ENCODE measurements at places on chromosomes 7 and 10.
A peak's percentile ranks its signal among the peaks of the same experiment; 100 is the strongest.

- no peak for DNase-seq
Observed at GRCh38 chr7:150361807-150362621, 6.6 kb upstream of the REPIN1 start.

DNA sequence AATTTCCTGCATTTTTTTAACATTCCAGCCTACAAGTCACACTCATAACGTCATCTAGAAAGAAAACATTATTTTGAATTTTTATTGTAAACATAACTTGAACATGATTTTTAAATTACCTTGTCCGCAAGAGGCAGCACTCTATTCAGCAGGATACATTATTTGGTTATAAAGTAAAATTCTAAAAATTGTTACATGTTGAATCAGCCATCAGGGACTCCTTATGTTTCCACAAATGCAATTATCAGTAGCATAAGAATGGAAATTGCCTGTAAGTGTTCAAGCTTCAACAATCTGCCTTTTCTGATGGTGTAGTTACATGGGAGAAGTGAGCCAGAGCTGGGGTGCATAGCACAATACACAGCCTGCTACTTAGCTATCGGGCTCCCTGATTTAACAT is 97.5 kb downstream of the ZNF365 start:
- DNase-seq: no peak

DNA sequence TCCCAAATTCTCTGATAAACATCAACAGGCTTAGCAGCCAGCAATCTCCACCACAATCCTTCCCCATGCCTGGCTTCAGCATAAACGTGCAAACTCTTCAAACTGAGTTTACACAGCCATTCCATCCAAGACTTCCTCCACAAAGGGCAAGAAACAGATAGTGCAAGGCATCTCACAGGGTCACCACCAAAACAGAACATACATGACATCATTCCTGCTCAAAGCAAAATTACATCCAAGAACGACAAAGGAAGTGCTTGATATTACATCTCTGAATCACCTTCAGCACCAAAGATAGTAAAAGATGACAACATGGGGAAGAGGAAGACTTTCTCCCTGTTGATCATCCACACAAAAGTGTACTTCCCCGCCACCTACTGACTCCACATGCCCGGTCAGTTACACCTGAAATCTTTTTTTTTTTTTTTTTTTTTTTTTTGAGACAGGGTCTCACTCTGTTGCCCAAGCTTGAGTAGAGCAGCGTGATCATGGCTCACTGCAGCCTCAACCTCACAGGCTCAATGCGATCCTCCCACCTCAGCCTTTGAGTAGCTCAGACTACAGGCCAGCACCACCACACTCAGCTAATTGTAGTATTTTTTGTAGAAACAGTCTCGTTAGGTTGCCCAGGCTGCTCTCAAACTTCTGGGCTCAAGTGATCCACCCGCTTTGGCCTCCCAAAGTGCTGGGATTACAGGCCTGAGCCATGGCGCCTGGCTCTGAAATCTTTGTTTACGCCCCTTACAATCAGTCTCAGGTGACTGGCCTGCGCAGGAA is 127.5 kb downstream of the PARD3 start:
- no peak for DNase-seq

GRCh38 chr10:11437391-11438142 is 173.9 kb downstream of the USP6NL start:
- DNase-seq: no peak

DNA sequence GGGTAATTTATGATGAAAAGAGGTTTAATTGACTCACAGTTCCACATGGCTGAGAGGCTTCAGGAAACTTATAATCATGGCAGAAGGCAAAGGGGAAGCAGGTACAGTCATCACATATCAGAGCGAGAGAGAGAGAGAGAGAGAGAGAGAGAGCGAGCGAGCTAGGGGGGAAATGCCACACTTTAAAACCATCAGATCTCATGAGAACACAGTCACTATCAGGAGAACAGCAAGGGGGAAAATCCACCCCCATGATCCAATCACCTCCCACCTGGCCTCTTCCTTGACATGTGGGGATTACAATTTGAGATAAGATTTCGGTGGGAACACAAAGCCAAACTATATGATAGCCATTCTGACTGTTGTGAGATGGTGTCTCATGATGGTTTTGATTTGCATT is 576.3 kb downstream of the GFRA1 start:
- no peak for DNase-seq

- no peak for DNase-seq
Observed at GRCh38 chr7:42672339-42672999, 239.4 kb downstream of the C7orf25 start.

DNA sequence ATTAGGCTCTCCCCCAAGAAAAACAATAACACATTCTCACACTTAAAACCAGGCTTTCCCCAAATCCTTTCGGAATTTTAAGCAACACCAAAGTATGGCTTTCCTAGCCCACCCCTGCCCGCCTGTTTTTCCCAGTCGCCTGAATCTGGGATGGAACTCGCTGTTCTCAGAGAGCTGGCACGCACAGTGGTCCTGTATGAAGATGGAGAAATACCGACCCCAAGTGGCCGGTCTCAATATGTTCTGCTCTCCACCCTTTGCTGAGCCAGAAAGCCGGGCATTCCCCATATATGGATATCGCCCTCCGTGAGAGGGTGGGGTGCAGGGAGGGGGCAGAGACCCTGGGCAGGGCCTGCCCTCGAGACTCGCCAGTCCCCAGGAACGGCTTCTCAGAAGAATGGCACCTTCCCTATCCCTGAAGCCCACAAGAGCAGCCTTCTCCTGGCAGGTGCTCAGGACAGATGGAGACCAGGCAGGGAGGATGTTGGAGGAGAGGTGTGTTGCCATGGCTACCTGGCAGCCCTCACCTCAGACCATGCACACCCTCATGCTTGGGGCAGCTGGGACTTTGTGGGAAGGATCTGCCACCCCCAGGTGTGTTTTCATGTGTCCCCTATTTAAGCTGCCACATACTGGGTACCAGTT is 3.4 kb downstream of the TACR2 start:
- no peak for DNase-seq

GRCh38 chr7:52283335-52283734 is 752.1 kb upstream of the POM121L12 start:
- DNase-seq: no peak

- no peak for DNase-seq
Observed at GRCh38 chr10:94042834-94043175, 49.1 kb downstream of the PLCE1 start.

GRCh38 chr10:101310529-101311184 is 43.3 kb upstream of the BTRC start:
- DNase-seq: no peak

- DNase-seq: no peak
Observed at GRCh38 chr7:158699341-158699740, 5.3 kb downstream of the NCAPG2 start.

DNA sequence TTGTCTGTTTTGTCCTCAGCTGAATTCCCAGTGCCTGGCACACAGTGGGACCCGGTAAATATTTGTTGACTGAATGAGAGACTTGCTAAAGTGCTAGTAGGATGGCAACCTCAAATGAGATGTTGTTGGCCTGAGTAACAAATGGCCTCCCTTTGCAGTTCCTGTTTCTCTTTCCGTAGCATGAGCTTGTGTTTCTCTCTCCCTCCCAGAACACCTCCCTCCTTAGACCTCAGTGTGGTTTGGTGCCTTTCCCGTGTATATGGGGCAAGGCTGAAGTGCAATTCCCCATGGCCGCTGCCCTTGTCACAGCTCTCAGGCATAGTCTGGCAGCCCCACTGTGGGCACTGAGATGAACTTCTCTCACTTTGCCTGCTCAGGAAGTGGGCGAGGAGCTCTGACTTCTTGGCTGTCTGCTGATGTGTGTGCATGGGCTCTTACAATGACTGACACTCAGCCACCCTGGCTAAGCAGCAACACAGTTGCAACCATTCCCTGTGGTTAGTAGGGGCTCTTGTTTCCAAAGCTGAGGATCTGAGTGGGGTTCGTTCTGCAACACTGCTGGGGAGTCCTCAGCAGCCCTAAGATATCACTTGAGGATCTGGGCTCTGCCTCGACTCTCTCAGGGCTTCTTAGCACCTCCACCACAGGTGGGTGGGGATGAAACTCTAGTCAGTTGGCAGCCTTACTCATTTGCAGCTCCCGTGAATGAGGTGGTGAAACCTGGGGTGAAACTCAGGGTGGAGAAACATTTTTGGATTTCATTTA is 136.1 kb downstream of the ICA1 start:
- DNase-seq: peak; percentile 65

DNA sequence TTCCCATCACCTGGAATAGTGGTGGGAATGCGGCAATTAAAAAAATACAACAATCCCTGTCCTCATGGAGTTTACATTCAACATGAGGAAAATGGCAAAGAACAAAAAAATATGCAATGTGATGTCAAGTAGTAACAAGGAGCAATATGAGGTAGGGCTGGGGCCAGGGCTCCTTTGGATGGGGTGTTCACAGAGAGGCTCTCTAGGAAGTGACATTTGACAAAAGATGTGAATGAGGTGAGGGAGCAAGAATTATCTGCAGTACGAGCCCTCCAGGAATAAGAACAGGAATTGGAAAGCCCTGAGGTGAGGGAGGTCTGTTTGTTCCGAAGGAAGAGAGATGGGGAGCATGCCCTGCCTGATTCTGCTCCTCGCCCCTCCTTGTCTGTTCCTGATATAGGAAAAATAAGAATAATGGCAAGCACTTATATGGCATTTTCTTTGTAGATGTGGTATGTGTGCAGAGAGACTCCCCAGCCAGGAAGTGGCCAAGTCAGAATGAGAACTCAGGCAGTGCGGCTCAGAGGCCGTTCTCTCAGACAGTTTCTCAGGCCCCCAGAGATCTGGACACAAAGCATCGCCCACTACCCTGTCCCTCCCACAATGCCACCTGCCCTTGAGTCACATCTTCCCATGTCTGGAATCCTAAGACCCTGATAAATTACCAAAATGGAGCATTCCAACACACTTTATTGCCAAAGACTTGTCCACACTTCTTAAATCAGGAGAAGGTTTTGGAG is 105.6 kb downstream of the APBB1IP start:
- no peak for DNase-seq

GRCh38 chr10:29712108-29712507 is 77.3 kb upstream of the SVIL start:
- DNase-seq: no peak

- DNase-seq: no peak
Observed at GRCh38 chr7:156459582-156459981, 181.0 kb upstream of the RNF32 start.

- DNase-seq: no peak
Observed at GRCh38 chr7:123916240-123916724, 8.8 kb upstream of the SPAM1 start.

DNA sequence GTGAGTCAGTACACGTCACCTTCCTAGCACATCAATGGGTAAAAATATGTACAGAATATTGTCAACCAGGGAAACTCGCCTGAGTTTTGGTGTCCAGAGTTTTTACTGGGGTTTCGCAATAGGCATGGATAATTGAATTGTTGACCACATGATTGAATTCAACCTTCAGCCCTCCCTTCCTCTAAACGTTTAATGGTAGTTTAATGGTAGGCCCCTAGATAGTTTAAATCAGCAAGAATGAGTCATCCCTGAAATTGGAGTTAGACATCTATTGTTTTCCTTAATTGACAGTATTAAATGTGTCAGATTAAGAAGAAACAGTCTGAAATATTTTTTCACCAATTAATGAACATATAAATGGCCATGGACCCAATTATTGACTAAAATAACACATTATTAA is 57.8 kb upstream of the CACNA2D1 start:
- no peak for DNase-seq

DNA sequence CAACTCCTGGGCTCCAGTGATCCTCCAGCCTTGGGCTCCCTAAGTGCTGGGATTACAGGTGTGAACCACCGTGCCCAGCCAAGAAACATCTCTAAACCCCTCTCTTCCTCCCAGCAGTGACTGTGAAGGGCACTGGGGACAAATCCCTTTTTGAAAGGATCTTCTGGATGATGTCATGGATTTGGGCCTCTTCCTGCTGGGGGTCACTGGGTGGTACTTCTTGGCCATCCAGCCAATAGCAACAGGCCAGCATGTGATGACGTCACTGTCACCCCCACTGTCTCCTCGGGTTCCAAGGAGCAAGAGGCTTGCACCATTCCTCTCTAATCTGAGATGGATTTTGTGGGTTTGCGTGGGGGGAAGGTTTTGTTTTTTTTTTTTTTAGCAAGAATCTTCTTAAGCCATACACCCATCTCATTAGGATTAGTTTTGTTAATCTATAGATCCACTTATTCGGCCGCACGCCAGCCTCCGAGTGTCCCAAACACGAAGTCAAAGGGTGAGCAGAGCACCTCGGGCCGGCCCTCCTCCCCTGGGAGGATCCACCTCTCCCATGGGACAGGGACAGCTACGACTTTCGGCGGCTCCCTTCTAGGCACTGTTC is 29.4 kb upstream of the TNRC18 start:
- no peak for DNase-seq

GRCh38 chr7:97104719-97105238 is 12.7 kb upstream of the SDHAF3 start:
- peak; percentile 59 for DNase-seq

GRCh38 chr10:26746061-26746460 is 48.6 kb downstream of the PDSS1 start:
- DNase-seq: no peak

DNA sequence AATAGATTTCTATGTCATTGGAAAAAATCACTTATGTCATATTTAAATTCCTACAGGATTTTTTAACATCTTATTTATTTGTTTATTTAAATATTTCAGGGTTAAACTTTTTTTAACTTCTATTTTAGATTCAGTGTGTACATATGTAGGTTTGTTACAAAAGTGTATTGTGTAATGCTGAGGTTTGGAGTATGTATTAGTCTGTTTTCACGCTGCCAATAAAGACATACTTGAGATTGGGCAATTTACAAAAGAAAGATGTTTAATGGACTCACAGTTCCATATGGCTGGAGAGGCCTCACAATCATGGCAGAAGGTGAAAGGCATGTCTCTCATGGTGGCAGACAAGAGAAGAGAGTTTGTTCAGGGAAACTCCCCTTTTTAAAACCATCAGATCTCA is 65.4 kb downstream of the MGAM2 start:
- no peak for DNase-seq

DNA sequence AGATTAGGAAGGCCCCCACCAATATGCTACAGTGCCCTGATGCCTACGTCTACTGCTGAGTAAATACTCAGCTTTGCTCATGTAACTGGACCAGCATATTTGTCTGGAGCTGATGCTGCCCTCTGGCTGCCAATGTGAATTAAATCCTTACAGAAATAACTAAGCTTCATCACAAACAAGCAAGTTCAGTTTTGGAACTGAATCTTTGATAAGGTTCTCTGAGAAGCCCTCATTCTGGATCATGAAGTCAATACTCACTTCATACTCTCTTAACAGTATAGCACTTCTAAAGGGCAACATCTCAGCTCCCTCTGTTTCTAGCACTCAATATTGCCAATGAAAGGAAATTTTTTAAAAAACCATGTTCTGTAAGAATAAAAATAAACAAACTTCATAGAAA is 246.7 kb downstream of the ETV1 start:
- DNase-seq: no peak

DNA sequence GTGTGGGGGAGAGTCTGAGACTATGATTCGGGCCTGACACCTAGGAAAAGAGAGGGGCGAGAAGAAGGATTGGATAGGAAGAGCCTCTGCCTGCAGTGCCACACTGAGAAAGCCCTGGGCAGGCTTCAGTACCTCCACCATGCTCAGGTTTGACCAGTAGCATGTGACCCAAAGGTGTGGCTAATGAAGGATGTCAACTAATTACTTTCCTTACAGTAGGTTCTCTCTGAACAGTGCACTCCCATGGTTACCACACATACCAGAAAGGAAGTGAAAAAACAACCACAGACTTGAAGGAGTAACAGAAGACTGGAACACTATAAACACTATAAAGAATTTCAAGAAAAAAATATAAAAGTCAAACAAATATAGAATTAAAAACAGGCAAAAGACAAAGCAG is 46.2 kb downstream of the SEM1 start:
- DNase-seq: no peak

- no peak for DNase-seq
Observed at GRCh38 chr10:129851941-129852640, 112.0 kb downstream of the EBF3 start.

Measured in stimulated activated CD4-positive, alpha-beta T cell treated with anti-CD3 and anti-CD28 coated beads, TNF-alpha, amount 100 ng/mL, for 48 hours (primary cell).